Midbrain (tissue), 1 donor: ENCODE measurements at places on chromosomes 2 and 18.

- no peak for DNase-seq
Observed at GRCh38 chr18:10371165-10371564, 83.3 kb upstream of the APCDD1 start.

GRCh38 chr2:226181909-226182308 is 617.7 kb downstream of the IRS1 start:
- DNase-seq = no peak

DNA sequence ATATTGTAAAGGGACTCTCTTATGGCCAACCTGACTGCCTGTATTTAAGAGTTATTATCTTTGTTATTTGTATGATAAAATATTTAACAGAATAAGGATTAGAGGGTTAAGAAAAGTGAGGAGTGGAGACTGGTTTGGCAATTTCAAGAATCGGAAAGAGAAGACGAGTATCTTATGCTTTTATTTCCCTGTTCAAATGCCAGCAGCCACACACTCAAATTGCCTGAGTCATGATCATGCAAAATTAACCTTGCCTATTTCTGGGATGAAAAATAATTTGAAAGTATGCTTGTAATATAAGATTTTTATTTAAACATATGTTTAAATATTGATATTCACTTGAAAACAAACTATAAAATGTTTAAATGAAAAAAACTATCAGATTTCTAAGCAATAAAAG is 188.6 kb downstream of the CD226 start:
- DNase-seq = no peak

- DNase-seq = no peak
Observed at GRCh38 chr2:196750291-196750923, 49.1 kb downstream of the GTF3C3 start.

DNA sequence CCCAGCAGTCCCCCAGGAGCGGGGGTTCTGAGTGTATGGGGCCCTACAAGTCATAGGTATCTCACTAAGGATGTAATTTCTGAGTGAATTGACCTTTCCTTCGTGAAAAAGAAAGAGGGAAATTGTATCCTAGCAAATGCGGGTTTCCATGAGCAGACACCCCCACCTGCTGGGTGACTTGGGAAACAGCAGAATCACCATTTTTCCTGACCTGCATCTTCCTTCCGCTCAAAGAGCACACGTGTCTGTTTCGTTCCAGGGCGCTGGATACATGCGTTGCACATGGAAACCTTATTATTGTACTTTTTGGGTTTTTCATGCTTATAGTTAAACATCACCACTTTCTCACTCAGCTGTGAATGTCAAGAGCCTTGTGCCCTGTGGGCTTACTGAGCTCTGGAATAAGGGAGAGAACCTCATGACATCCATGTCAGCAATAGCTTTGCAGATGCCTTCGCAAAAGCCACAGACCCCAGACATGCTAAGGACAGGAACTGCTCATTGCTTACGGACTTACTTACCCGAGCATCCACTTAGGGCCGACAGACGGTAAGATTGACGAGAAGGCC is 132.8 kb downstream of the TPO start:
- DNase-seq = peak; percentile 66

DNA sequence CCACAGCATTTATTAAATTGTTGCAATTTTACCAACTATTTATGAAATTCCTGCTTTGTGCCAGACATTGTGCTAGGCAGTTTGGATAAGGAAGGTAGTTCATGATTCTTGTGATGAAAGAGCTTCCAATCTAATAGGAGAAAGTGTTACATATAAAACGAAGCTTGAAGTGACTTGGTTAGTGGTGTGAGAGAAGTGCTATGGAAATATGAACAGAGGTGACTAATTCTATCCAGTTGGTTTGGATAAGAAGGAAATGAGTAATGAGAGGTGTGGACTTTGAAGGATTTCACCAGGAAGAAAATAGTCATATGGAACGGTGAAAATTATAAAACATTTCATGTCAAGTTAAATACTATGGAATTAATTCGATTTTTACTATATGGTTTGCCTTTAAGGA is 48.6 kb downstream of the EML6 start:
- DNase-seq = no peak

GRCh38 chr18:45137087-45137419 is 456.4 kb downstream of the SETBP1 start:
- DNase-seq = no peak

GRCh38 chr2:191150230-191150599 is 579 bp downstream of the STAT4 start:
- DNase-seq = no peak

GRCh38 chr18:3048121-3048520 is 35.2 kb upstream of the LPIN2 start:
- DNase-seq = no peak

- DNase-seq = no peak
Observed at GRCh38 chr2:62920070-62920469, 130.6 kb upstream of the OTX1 start.

- DNase-seq = no peak
Observed at GRCh38 chr18:10437837-10438236, 16.6 kb upstream of the APCDD1 start.

DNA sequence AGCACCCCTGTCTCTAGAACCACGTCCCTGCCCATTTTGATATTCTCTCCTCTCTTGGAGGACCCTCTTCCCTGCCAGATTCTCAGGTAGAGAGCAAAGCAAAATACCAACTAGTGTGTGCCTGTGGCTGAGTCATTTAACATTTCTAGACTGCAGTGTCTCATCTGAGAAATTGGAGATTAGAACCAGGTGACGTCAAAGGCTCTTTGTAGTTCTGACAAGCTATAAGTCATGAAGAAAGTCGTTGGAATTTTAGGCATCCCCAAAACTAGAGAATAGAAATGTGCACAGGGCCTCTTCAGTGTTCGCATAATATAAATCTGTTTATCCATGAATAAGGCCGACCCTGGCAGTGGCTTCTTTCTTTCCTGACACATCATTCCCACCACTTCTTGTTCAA is 74.4 kb upstream of the TANC1 start:
- no peak for DNase-seq

- DNase-seq = no peak
Observed at GRCh38 chr2:88350331-88351248, 101.9 kb downstream of the FOXI3 start.

GRCh38 chr2:178700922-178701342 is 106.3 kb downstream of the TTN start:
- no peak for DNase-seq

GRCh38 chr2:100894105-100894795 is 74.3 kb downstream of the NPAS2 start:
- no peak for DNase-seq

DNA sequence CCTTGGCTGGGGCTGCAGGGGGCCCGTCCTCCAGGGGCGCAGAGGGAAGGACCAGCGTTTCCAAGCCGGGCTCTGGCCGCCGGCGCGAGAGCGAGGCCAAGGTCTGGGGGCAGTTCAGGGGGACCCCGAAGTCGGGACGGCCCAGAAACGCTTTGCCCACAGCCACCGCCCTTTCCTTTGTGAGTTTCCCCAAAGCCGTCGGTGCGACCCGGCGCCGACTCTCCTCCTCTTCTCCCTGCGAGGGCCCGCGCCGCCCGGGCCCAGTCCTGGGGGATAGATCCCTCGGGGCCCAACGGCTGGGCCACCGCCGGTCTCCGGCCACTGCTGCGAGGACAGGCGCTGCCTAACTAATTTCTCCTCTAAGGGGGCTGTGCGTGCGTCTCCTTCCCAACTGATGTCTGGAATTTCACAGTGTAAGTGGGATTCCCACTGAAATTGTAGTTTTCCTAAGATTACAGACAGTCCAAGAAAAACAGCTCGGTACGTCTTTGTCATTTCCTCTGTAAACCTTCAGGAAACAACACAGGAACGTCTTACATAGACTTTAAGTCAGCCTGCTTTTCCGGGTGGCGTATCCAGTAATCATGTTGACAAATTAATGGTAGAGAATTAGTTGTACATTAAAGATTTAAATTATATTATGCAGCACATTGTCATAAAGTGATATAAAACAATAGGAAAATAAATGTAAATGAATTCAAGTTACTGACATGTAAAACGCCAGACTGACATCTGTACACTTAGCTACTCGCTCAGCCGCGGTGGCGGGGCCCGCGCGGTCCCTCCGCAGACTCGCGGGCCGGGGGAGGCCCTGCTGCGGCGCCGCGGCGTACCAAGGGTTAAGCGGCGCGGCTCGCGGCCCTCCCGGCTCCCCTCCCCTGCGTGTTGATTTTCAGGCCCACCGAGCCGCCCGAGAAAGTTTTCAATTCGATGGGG is 139.4 kb upstream of the SIX3 start:
- DNase-seq = no peak

- no peak for DNase-seq
Observed at GRCh38 chr2:132715386-132716351, 45.7 kb upstream of the LYPD1 start.

DNA sequence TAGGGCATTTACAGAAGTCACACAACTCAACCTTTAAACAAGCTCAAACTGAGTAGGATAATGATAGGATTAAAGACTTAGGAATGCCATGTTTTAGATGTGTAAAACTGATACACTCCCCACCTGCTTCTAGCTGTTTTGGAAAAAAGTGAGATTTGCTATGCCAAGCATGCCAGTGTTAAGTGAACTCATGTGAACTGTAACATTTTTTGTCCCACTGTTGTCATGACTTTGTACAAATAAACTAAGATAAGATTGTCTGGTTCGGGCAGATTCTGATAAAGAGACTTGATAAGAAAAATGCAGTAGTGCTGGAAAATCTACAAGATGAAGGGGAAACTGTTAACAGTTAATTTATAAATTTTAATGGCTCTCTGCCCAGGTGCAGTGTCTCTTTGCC is 66.5 kb downstream of the GLS start:
- no peak for DNase-seq

DNA sequence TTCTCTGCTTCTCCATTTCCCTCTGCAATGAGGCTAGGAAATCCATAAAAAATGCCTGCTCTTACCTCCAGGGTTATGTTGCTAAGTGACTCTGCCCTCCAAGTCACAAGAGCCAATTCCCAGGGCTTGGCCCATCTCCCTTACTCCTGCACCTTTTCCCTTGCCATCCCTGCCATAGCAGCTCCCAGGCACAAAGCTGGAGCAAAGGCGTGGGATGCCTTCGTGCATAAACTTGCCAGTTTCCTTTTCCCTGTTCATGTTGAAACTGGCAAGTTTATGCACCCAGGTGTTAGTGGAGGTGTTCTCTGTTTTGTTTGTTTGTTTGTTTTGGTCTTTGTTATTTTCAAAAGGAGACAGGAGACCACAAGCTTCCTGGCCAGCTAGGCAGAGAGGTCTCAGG is 195.1 kb downstream of the ACKR3 start:
- no peak for DNase-seq

DNA sequence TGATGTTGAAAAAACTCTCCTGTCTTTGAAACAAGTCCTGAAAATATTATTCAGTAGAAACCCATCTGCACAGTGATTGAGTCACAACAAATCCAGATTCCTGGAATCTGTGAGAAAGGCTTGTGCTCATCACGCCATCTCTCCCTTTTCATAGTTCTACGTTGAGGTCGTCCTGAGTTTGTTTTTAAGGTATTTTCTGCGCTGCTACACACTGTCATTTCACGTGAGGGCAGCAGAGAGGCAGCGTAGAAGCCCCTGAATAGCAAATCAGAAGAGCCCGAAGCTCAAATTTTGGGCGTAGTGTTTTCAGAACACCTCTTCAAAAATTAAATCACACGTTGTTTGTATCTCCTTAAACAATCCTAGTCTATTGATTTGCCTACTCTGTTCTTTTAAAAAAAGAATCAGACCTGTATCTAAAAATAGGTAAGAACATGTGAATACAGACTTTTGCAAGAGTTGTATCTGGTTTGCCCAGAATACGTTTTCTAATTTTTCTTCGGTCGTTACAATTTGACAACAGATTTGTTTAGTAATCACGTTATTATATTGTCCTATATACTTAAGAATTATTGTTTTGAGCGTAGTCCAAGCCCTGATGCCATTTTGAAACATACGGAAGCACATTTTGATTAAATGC is 61.6 kb upstream of the SLC38A11 start:
- peak; percentile 51 for DNase-seq

DNA sequence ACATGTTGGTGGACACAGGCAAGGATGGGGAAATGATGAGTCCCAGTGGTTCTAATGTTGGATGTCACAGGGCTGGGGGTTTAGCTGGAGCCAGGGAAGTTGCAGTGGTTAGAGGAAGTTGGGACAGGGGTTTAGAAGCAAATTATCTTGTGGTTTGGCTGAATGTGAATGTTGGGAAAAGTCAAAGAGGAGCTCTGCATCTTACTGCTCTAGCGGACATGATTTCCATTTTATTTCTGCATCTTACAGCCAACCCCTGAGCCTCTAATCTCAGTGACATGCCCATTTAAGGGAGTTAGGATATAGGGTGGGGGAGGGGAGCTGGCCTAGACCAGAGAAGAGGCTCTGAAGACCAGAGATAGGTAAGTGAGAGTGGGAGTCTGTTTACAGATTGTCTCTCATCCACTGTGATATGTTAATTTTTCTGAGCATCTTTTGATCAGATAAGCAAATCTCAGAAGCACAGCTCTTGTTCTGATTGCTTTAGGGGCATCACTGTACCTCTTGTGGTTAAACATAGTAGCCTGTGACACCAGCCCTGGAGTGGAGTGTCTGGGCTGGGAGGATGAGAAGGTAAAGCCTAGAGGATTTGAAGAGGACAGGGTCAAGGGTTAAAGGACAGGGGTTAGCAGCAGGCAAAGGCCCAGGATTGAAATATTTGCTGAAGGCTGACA is 43.6 kb downstream of the SETBP1 start:
- DNase-seq = no peak

- DNase-seq = no peak
Observed at GRCh38 chr2:181178823-181179412, 198.5 kb downstream of the UBE2E3 start.

DNA sequence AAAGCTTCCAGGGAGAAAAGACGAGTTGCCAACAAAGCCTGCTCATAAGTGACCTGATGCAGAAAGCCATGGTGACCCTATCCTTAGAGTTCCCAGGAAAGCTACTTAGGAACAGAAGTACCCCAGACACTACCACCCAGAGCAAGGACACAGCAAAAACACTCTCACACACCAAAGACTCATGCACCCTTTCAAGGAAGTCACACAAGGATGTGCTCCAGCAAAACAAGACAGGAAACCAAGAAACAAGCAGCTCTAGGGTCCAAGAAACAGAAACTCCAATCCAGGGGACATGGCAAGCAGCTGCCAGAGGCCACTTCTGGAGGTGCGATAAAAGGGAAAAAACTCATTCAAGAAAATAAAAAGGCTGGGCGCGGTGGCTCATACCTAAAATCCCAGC is 5.7 kb downstream of the KIF1A start:
- no peak for DNase-seq

DNA sequence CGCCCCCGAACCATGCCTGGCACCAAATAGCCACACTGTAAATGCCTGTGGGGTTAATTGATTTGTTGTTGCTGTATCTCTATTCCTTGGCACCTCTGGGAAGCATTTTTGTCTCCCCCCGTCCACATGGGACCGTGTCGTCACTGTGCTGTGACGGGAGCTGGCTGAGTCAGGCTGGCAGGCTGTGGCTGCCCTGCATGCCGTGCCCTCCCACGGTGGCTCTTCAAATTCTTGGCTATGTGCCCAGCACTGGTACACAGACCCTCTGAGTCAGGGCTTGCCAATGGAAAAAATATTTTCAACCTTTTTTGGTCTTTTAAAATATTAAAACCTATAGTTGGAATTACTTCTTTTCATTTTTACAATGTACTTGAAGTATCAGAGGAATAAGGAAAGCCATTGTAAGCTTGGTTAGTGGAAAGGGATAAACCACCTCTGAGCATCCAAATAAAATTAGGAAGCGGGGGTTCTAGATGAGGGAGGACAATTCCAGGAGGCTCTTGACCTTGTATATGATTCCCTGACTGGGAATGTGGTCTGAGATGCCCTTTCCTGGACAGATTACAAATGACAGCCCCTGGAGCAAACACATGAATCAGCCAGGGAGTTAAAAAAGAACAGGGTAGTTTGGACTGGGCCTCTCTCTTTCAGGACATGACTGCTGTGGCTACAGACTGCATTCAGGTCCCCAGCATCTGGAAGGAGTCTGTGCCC is 59.4 kb downstream of the DGKD start:
- peak; percentile 22 for DNase-seq
